ENCODE measurements at places on chromosomes 16 and 17.

DNA sequence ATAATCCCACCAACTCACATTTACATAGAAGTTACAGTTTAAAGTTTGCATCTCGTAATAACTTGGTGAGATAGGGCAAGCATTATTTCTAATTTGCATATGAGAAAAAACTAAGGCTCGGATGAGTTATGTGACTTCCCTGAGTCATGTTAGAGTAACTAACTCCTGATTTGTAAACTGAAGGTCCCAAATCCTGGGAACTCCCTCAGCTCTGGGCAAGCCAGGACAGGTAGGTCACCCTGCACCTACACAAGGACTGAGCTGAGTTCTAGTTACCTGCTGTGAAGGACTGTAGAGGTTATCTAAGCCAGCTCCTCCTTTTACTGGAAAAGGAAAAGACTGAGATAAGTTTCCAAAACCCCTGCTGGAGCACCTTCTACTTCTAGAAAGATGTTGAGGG lies 92.1 kb upstream of the HLF start:
- H3K27ac ChIP-seq = no peak overlapping the region
- H3K4me3 ChIP-seq = no peak overlapping the region
- no peak for DNase-seq
- no peaks in the 10 kb centered on the region for H3K4me1 ChIP-seq
- H3K36me3 ChIP-seq = peaks cover 11% of the 10 kb centered on the region
- no peaks in the 10 kb centered on the region for H3K27me3 ChIP-seq

DNA sequence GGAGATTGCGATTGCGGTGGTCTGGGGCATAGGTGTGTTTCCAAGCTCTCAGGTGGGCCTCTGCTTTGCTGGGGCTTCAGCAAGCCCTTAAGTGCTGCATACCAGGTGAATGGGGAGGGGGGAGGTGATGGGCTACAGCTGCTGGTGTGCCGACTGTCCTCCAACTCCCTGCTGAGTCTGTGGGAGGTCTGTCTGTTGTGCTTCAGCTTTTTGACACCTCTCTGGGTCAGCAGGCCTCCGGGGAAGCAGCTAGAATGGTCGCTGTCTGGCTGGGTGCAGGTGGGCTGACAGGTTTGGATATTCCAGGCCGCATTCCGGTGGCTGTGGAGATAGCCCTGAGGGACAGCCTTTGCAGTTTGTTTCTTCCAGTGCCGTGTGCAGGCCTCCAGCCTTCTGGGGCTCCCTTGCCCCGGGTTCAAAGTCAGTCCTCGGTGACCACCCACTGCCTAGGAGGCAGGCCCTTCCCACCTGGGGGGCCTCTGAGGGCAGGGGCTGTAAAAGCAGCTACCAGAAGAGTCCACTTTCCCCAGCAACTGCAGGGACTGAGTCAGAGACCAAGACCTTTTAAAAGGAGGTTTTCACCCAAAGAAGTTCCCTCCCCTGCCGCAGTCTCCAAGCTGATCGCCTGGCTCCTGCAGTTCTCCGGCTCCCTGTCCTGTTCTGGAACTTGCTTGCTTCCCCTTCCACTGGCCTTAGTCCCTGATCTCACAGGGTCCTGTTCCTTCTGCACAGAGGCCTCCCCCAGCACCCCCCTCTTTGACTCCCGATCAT lies 2.0 kb upstream of the TTYH2 start:
- no peak for DNase-seq
- H3K4me1 ChIP-seq = peaks cover 41% of the 10 kb centered on the region
- no peaks in the 10 kb centered on the region for H3K27me3 ChIP-seq
- H3K36me3 ChIP-seq = peaks cover 18% of the 10 kb centered on the region

DNA sequence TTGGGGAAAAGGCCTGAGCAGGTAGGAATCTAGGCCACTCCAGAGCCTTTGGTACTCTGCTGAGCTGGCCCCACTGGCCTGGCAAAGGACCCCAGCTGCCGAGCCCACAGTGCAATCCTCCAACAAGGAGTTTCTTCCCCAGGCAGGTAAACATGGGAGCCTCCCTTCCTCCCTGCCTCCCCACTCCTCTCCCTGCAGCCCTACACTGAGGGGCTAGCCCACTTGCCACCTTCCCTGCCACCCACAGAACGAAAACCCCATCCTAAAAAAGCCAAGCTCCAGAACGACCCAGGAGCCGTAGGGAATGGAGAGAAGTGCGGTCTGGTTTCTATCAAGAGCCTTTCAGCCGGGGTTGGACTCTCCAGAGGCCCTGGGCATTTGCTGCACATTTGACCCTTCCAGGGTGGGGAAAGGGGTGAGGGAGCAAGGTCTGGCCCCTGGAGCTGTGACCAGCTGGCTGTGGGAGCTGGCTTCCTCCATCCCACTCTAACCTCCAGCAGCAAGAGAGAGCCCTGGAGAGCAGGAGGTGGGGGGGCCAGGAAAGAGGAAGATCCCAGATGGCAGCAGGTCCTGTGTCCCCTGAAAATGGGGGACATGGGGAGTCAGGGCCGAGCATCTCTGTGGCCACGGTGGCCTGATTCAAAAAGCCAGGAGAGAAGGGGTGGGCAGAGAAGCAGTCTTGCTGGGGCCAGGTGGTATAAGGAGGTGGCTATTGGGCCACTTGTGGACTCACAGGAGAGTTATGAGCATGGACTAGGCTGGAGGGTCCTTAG lies 1.3 kb downstream of the HID1 start:
- H3K27ac ChIP-seq = no peak overlapping the region
- DNase-seq = no peak
- peaks cover 10% of the 10 kb centered on the region for H3K27me3 ChIP-seq
- no peaks in the 10 kb centered on the region for H3K36me3 ChIP-seq
- H3K4me1 ChIP-seq = peaks cover 5% of the 10 kb centered on the region
- peak overlapping the region; percentile 61 for H3K4me3 ChIP-seq

DNA sequence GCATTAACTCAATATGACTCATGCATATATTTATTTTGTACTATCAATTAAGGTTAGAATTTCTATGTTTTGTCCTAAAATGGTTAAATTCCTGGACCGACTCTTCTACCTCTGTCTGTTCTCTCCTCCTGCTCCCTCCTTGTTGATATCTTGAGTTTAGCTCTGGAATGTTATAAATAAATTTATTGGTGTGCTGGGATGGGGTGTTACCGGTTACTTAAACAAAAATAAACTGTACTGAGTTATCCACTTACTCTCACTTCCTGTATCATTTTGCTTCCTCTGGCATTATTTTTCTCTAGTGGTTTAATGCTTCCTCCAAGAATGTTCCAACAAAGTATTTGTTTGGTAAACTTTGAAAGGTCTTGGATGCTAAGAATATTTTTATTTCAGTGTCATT lies 120.1 kb downstream of the ABCA8 start:
- DNase-seq = no peak
- H3K27me3 ChIP-seq = peaks cover 47% of the 10 kb centered on the region
- no peak overlapping the region for H3K27ac ChIP-seq
- no peaks in the 10 kb centered on the region for H3K36me3 ChIP-seq
- no peak overlapping the region for H3K4me3 ChIP-seq

GRCh38 chr17:61280338-61280737 lies 119.3 kb upstream of the TBX2 start:
- H3K27me3 ChIP-seq = no peaks in the 10 kb centered on the region
- no peak overlapping the region for H3K4me3 ChIP-seq
- H3K36me3 ChIP-seq = no peaks in the 10 kb centered on the region
- H3K4me1 ChIP-seq = peaks cover 38% of the 10 kb centered on the region
- no peak overlapping the region for H3K27ac ChIP-seq

GRCh38 chr16:83494459-83494858 lies 313.3 kb upstream of the HSBP1 start:
- no peak overlapping the region for H3K27ac ChIP-seq
- no peak for DNase-seq
- H3K4me3 ChIP-seq = no peak overlapping the region
- H3K36me3 ChIP-seq = no peaks in the 10 kb centered on the region
- H3K27me3 ChIP-seq = peaks cover 23% of the 10 kb centered on the region

DNA sequence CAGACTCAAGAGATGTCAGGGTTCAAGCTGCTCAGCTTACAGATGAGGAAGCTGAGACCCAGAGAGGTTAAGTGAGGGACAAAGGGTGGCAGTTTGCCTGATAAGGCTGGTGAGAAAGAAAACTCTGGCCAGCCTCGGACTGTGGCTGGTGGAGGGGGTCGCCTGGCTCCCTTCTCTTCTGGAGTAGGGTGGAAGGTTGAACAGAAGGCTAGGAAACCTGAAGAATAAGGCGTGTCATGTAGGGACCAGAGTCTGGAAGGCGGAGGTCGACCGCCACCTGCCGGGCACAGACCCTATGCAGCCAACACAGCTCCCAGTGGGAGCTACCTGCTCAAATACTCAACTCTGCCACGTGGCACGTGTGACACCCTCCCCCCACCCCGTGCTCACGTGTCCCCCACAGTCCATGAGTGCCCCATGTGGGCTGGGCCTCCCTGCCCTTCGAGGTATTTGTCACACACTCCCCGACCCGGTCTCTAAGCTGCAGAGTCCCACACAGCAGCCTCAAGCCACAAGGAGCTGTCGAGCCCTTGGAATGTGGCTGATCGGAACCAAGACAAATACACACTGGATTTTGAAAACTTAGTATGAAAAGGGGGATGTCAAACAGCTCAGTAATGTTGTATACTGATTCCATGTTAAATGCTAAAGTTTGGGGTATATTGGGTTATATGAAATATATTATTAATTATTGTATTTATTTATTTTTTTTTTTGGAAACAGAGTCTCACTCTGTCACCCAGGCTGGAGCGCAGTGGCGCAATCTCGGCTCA lies 11.8 kb downstream of the HID1 start:
- DNase-seq = no peak
- no peak overlapping the region for H3K4me3 ChIP-seq
- no peaks in the 10 kb centered on the region for H3K36me3 ChIP-seq
- H3K27ac ChIP-seq = no peak overlapping the region
- no peaks in the 10 kb centered on the region for H3K4me1 ChIP-seq

- DNase-seq = peak; percentile 71
- no peaks in the 10 kb centered on the region for H3K36me3 ChIP-seq
- no peak overlapping the region for H3K27ac ChIP-seq
Observed at GRCh38 chr17:19645734-19646201, 2.8 kb upstream of the ALDH3A2 start.

DNA sequence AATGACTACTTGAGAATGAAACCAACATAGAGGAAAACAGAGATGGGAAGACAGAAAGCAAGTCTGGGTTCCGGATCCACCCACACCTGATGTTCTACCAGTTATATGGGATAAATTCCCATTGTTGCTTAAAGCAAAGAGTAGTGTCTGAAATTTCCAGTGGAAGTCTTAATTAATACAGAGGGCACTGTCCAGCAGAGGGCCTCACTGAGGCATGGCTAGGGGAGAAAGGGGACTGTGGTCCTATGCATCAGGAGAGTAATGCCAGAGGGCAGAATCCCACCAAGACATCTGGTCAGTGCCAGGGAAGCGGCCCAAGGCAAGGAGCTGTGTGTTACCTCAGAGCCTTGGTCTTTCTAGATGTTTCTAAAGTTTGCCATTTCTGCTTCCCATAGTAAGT lies 7.5 kb upstream of the UMOD start:
- peaks cover 42% of the 10 kb centered on the region for H3K27me3 ChIP-seq
- H3K4me1 ChIP-seq = no peaks in the 10 kb centered on the region
- no peak for DNase-seq
- no peak overlapping the region for H3K4me3 ChIP-seq
- no peaks in the 10 kb centered on the region for H3K36me3 ChIP-seq
- no peak overlapping the region for H3K27ac ChIP-seq

DNA sequence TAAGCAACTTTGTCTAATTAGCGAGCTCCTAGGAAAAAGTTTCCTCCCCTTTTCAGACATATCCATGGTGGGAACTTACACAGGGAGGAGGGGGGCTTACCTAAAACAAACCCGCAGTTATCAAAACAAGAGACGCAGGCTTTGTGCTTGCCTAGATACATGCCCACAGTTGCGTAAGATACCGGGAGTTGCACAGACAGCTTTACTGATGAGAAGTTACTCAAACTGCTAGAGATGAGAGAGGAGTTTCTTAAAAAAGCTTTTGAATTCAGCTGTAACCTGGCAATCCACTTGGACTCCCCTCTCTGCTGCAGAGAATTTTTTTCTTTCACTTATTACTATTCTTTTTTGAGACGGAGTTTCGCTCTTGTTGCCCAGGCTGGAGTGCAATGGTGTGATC lies 6.8 kb upstream of the ZP2 start:
- H3K4me1 ChIP-seq = no peaks in the 10 kb centered on the region
- H3K4me3 ChIP-seq = no peak overlapping the region
- no peak for DNase-seq
- H3K27ac ChIP-seq = no peak overlapping the region

GRCh38 chr16:28935924-28936783 lies 4.4 kb downstream of the CD19 start:
- peaks cover 26% of the 10 kb centered on the region for H3K4me1 ChIP-seq
- peaks cover 3% of the 10 kb centered on the region for H3K27me3 ChIP-seq
- peak; percentile 92 for DNase-seq

DNA sequence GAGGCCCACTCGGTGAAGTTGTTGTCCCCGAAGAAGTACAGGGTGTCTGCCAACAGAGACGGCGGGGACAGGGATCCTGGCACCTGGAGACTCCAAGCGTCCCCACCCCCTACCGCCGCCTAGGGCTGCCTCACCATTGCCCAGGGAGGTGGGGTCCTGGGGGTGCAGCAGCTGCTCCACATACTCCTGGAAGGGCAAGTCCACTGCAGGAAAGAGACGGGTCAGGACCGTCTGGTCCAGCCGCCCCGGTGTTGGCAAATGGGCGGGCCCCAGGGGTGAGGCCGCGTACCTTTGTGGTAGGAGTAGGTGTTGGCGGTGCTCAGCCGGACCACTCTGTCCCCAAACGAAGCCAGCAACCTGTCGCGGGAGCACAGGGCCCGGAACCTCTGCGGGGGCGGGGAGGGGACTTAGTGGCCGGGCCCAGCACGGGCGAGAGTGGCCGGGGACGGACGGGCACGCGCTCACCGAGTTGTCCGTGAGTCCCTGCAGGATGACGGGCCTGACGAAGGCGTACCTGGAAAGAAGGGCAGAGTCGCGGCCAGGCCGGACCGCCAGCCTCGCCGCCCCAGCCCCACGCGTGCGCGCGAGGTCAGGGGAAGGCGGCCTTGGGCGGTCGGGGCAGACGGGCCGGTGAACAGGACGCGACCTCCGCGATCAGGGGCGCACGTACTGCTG lies 601 bp downstream of the JMJD8 start:
- peak overlapping the region; percentile 77 for H3K4me3 ChIP-seq
- H3K36me3 ChIP-seq = no peaks in the 10 kb centered on the region
